ENCODE measurements at places on chromosomes 11 and 22. TPM values are rescaled to one million over a fixed set of nuclear protein-coding genes. Genes with fewer than 3 reads are reported as not detected.
A peak's percentile ranks its signal among the peaks of the same experiment; 100 is the strongest.

Gene ASRGL1
- total RNA-seq = 38.4 TPM

Gene HBB
- total RNA-seq = not detected

Gene TRIM48
- not detected for total RNA-seq

Gene OR8G1
- total RNA-seq = not detected

Gene SLC6A5
- not detected for total RNA-seq

DNA sequence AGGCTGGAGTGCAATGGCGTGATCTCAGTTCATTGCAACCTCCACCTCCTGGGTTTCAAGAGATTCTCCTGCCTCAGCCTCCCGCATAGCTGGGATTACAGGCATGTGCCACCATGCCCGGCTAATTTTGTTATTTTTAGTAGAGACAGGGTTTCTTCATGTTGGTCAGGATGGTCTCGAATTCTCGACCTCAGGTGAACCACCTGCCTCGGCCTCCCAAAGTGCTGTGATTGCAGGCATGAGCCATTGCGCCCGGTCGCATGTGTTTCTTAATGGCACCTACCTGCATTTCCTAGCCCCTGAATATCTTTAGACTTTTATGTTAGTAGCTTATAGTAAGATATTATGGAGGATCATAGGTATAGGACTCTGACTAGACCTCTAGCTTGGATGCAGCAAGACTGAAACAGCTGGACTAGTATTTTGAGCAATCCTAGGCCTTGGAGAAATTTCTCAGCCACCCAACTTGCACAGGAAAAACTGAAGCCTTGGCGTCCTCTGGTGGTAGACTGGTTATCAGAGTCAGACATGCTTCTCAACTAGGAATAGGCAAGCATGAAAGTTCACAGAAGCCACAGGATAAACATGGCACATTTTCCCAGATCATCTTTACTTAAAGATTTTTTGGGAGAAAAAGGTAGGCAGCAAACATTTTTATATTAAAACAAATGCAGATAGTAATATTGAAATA, 22.7 kb upstream of the C1QTNF4 start:
- H3K4me3 ChIP-seq = no peak overlapping the region
- no peaks in the 10 kb centered on the region for H3K4me1 ChIP-seq
- H3K27me3 ChIP-seq = no peaks in the 10 kb centered on the region
- H3K36me3 ChIP-seq = peaks cover 14% of the 10 kb centered on the region
- no peak overlapping the region for H3K27ac ChIP-seq

DNA sequence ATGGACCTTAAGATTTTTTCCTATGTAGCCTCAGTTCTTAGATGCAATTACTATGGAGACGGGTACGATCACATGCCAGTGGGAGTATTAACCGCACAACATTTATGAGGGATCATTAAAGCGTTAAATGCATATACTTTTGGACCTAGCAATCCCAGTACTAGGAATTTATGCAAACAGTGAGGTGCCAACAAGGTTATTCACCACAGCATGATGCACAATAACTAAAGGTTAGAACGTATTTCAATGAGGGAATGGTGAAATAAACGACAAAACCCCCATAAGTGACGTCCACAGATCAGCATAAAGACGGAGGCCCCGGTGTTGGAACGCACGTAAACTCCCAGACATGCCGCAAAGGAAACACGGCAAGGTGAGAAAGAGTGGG, 539 bp downstream of the SIRT3 start:
- H3K27ac ChIP-seq = no peak overlapping the region
- DNase-seq = no peak
- 0 out of 2 replicates have a peak, but pooled peaks cover 5% of the 10 kb centered on the region for H3K36me3 ChIP-seq
- peaks cover 10% of the 10 kb centered on the region for H3K4me1 ChIP-seq

DNA sequence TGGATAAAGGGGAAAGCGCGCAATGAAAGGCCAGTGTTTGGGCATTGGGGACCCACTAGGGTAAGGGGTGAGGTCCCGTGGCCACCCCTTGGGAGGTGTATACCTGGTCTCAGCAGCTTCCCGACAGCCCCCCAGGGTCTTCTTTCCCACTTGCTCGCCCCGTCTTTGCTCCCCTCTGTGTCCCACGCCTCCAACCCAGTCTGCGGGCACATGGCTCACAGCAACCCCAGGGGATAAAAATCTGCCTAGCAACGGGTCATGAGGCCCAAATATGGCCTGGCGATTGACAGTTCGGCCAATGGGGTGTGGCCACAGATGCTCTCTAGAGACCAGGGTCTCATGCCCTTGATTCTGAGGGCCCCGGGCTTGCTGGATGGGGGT, 41.6 kb downstream of the AHNAK start:
- H3K36me3 ChIP-seq = no peaks in the 10 kb centered on the region
- peak overlapping the region; percentile 53 for H3K4me3 ChIP-seq
- H3K4me1 ChIP-seq = peaks cover 25% of the 10 kb centered on the region
- H3K27me3 ChIP-seq = peaks cover 25% of the 10 kb centered on the region
- no peak overlapping the region for H3K27ac ChIP-seq
- DNase-seq = peak; percentile 92

- no peak overlapping the region for H3K27ac ChIP-seq
- no peak for DNase-seq
- H3K27me3 ChIP-seq = no peaks in the 10 kb centered on the region
These were observed 50.5 kb downstream of the RBX1 start for GRCh38 chr22:41001722-41002122.

- no peaks in the 10 kb centered on the region for H3K36me3 ChIP-seq
- H3K27me3 ChIP-seq = no peaks in the 10 kb centered on the region
- H3K27ac ChIP-seq = no peak overlapping the region
- no peak for DNase-seq
- peaks cover 6% of the 10 kb centered on the region for H3K4me1 ChIP-seq
These were observed 34.7 kb upstream of the CSNK2A3 start for GRCh38 chr11:11387622-11388305.

DNA sequence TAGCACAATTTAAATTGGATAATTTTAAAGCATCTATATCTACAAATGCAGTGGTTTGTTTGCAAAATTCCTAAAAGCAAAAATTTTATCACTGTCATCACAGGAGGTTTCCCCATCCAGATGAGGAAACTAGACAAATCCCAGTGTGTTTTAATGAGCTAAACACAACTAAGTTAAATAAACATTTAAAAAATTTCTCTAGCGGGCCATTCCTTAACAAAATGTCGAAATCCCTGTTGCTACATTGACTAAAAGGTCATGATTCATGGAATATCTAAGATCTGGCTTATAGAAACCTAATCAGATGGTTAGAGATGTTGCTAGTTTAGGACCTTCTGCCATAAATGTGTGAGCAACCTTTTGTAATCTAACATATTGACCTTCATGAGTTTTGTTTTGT, 107.3 kb upstream of the BDNF start:
- H3K27me3 ChIP-seq = no peaks in the 10 kb centered on the region
- no peak for DNase-seq
- H3K4me1 ChIP-seq = no peaks in the 10 kb centered on the region
- no peaks in the 10 kb centered on the region for H3K36me3 ChIP-seq
- H3K4me3 ChIP-seq = no peak overlapping the region
- H3K27ac ChIP-seq = no peak overlapping the region

GRCh38 chr11:130691581-130691980, 224.7 kb downstream of the SNX19 start:
- no peak for DNase-seq
- no peaks in the 10 kb centered on the region for H3K27me3 ChIP-seq
- H3K4me1 ChIP-seq = no peaks in the 10 kb centered on the region
- H3K4me3 ChIP-seq = no peak overlapping the region

DNA sequence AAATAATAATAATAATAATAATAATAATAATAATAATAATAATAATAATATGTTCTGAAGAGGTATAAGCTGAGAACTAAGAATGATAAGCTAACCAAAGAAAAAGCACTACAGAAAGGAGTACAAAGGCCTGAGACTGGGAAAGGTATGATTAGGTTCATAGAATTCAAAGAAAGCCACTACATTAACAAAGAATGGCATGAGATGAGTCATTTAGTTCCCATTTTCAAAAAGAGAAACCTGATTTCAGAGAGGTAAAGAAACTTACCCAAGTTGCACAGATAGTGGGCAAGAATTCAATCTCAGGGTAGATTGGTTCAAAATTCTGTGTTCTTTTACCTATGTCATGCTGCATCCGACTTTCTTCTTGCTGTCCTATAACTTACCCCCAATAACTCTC, 350.9 kb downstream of the TTC28 start:
- no peak overlapping the region for H3K4me3 ChIP-seq
- H3K27ac ChIP-seq = no peak overlapping the region
- DNase-seq = no peak
- no peaks in the 10 kb centered on the region for H3K27me3 ChIP-seq
- peaks cover 25% of the 10 kb centered on the region for H3K4me1 ChIP-seq

GRCh38 chr11:63015521-63016215, at the start of gene SLC22A8:
TSS of gene SLC22A8 (minus strand) at chr11:63015841. CDS start at chr11:63014958, 883 bp downstream.
- peaks cover 5% of the 10 kb centered on the region for H3K4me1 ChIP-seq
- H3K4me3 ChIP-seq = no peak within 1 kb of the TSS
- H3K36me3 ChIP-seq = no peaks in the 10 kb centered on the region
- H3K27me3 ChIP-seq = no peaks in the 10 kb centered on the region
- H3K27ac ChIP-seq = no peak within 1 kb of the TSS

DNA sequence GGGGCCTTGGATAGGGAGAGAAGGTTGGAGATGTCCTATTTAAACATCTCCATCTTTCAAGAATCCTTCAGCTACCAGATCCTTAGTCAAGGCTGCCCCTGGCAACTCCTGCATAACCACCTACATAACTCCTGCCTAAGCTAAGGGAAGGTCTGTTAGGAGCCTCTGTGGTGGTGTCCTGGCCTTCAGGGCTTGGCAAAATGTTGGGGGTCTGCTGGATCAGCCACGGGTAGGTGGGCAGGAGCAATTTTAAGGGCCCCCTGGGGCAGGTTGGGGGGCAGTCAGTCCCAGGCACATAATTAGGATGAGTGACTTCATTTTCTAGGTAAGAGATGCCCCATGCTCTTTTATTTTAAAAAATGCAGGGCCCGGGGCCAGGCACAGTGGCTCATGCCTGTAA, 25.9 kb downstream of the USH1C start:
- H3K4me1 ChIP-seq = peaks cover 15% of the 10 kb centered on the region
- DNase-seq = no peak
- H3K36me3 ChIP-seq = no peaks in the 10 kb centered on the region
- H3K4me3 ChIP-seq = no peak overlapping the region
- no peaks in the 10 kb centered on the region for H3K27me3 ChIP-seq
- H3K27ac ChIP-seq = no peak overlapping the region

- no peaks in the 10 kb centered on the region for H3K27me3 ChIP-seq
- H3K36me3 ChIP-seq = no peaks in the 10 kb centered on the region
- no peak overlapping the region for H3K4me3 ChIP-seq
- no peak overlapping the region for H3K27ac ChIP-seq
- DNase-seq = no peak
These were observed 326.6 kb upstream of the LRRC4C start for GRCh38 chr11:41786087-41786486.

DNA sequence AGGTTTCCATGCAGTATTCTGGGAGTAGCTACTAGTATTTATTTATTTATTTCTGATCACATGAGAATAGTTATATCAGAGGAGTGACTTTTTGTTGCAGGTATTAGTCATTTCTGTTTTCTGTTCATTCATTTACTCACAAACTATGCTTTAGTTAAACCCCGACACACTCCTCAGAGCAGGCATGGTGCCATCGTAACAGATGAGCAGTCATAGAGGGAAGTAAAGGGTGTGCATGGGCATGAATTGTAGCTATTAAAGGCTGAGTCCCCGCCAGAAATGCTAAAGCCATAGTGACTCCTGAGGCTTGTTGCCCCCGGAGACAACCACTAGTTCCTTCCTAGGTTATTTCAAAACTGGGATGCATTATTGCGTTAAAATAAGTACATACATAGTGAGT, 10.6 kb downstream of the JHY start:
- DNase-seq = no peak
- H3K27ac ChIP-seq = no peak overlapping the region
- H3K36me3 ChIP-seq = no peaks in the 10 kb centered on the region

DNA sequence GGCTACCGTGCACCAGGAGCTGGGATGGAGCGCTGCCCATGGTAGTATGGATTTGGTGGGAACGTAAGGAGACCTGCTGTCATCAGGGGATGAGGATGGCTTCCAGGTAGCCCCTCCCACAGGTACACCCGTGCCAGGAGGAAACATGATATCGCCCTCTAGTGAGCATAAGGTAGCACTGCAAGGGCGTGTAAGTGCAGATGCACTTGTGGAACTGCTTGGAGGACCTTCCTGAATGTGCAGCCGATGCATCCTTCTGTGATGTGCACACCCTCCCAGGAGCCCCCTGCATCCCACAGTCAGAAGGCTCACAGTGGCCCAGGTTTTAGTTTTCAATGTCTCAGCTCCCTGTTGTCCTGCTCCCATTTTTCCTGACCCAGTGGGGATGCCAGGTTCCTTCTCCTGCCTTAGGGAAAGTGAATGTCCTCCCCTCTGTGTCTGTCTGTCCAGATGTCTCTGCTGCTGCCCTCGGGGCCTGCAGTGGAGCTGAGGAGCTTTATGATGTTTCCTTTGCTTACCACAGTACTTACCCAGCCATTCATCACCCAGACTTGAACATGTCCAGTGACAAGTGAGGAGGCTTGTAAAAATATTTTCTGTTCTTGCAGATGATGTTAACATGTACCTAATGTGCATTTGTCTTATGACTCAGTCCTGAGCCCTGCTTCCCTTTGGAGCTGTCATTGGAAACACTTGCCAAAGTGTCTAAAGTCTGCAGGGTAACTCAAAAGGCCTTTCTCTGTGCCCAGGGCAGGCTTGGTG, 49.2 kb downstream of the DBX1 start:
- no peak overlapping the region for H3K27ac ChIP-seq
- no peak overlapping the region for H3K4me3 ChIP-seq
- no peaks in the 10 kb centered on the region for H3K27me3 ChIP-seq
- H3K4me1 ChIP-seq = no peaks in the 10 kb centered on the region
- peak; percentile 93 for DNase-seq

GRCh38 chr11:133895551-133895950, 50.2 kb upstream of the SPATA19 start:
- DNase-seq = peak; percentile 38
- H3K4me3 ChIP-seq = peak overlapping the region; percentile 11
- peak overlapping the region; percentile 39 for H3K27ac ChIP-seq
- no peaks in the 10 kb centered on the region for H3K27me3 ChIP-seq
- H3K4me1 ChIP-seq = peaks cover 29% of the 10 kb centered on the region

- H3K4me1 ChIP-seq = no peaks in the 10 kb centered on the region
- no peaks in the 10 kb centered on the region for H3K36me3 ChIP-seq
- DNase-seq = no peak
- H3K27me3 ChIP-seq = no peaks in the 10 kb centered on the region
- no peak overlapping the region for H3K4me3 ChIP-seq
These were observed 40.6 kb upstream of the CRYBB3 start for GRCh38 chr22:25159028-25159427.
